Iris pigment epithelial cell (primary cell): ENCODE measurements at places on chromosomes 5 and 9.

- DNase-seq: peak; percentile 68
Measured at GRCh38 chr5:125411071-125411743, 664.8 kb upstream of the ZNF608 start.

- DNase-seq: no peak
Measured at GRCh38 chr9:91348191-91348807, 13.4 kb downstream of the AUH start.

DNA sequence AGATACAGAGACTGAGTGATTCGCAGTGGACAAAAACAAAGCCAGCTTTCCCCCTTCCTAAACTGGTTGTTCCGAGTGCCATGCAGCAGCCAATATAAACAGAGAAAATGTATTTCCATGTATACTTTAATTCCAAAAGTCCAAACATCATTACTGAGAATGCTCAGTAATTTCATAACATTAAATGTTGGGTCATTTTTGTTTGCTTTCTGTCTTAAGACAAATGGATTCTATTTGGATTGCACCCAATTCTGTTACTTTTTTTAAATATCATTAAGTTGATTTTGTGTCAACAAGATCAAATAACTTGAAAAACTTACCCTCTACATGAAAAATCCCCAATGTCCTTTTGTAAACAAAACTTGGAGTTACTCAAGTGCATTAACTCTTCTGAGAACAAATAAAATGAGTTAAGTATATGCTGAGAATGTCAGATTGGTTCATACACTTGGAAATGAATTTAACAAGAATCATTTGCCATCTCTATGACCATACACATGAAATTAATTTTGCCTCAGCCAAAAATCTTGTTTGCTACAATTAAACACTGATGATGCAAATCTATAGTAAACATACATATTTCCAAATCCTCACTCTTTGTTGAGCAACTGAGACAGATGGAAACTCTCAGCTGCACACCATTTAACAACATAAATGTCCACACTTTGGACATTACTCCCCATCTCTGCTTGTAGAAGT lies 19.4 kb downstream of the LURAP1L start:
- DNase-seq: no peak

DNA sequence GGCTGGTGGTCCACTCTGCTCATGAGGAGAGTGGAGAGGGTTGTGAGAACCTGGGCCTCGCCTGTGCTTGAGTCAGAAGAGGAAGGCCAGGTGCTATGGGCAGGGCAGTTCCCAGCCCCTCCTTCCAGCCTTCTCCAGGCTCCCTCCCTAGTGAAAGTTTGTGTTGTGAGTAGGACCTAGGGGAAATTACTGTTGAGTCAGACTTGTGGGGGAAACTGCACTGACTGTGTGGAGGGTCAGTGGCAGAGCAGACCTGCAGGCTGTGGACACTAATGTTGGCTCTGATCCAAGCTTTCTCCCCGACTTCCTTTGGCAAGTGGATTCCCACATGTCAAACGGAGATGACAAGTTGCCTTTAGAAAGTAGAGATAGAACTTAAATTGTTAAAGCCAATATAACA lies 102.6 kb downstream of the ARHGAP26 start:
- DNase-seq: peak; percentile 76

GRCh38 chr5:142873831-142874230 lies 103.7 kb downstream of the ARHGAP26 start:
- no peak for DNase-seq

- no peak for DNase-seq
Measured at GRCh38 chr9:26457151-26457550, 435.5 kb downstream of the CAAP1 start.

DNA sequence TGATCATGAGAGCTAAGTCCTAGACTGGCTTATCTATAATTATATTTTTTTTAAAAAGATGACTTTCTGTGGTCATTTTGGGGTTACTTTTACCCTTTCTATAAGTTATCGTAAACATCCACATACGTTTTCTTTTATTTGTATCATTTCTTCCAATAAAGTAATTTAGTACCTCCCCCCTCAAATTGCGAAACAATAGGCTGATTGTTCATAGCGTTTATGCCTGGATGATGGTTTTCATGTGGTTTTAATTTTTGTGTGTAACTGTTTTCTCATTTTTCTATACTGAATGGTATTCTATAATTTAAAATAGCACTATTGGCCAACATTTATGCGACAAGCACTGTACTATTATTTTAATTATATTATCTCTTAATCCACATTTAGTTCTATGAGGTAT lies 44.5 kb downstream of the SMC5 start:
- DNase-seq: peak; percentile 36

- DNase-seq: no peak
Measured at GRCh38 chr5:92421942-92422341, 1038.8 kb upstream of the ARRDC3 start.

DNA sequence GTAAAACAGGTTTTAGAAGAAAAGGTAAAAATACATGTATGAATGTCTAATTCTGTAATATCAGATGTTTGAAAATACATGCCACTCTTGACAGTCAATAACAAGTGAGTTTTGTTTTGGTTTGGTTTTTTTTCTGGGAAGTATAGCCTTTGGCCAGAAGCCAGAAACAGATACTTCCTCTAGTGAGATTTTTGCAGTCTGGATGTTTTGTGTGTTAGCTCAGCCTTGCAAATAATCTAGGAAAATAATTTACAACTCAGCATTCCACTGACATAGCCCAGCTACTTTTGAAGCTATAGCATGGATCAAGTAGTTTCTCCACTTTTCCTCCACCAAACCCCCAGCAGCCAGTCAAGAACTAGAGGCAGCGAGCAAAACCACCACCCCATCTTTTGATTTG lies 56.7 kb downstream of the SLC1A1 start:
- DNase-seq: peak; percentile 84

DNA sequence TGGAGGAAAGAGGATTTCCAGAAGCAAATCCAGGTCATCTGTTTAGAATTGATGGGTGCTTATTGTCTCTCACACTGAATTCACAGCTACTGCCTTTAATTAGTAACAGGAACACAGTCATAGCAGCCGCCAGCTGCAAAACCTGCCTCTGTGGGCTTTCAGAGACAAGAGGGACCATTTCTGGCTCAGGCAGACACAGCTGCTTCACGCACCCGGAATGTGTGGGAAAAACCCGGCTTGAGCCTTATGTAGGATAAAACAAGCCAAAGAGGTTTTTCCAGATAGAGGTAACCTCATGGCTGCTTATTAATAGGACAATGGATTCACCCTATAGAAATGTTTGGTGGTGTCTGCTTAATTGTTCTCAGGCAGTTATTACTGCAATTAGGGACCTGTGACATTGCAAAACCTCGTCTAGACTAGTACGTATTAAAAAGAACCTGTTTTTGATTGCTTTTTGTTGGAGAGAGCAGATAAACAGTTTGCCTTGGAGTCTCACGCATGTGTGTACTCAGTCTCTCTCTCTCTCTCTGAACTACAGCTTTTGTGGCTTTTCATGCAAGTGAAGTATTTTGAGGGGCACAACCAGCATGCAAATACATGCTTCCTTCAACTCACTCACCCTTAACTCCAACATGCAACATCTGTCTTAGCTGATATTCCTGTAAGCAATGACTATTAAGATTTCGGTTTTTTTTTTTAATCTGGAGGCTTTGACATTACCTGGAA lies 302.7 kb downstream of the PLK2 start:
- peak; percentile 48 for DNase-seq

GRCh38 chr5:87877023-87877422 lies 391.6 kb downstream of the TMEM161B start:
- no peak for DNase-seq

- no peak for DNase-seq
Measured at GRCh38 chr9:35229779-35230143, 68.0 kb downstream of the UNC13B start.

DNA sequence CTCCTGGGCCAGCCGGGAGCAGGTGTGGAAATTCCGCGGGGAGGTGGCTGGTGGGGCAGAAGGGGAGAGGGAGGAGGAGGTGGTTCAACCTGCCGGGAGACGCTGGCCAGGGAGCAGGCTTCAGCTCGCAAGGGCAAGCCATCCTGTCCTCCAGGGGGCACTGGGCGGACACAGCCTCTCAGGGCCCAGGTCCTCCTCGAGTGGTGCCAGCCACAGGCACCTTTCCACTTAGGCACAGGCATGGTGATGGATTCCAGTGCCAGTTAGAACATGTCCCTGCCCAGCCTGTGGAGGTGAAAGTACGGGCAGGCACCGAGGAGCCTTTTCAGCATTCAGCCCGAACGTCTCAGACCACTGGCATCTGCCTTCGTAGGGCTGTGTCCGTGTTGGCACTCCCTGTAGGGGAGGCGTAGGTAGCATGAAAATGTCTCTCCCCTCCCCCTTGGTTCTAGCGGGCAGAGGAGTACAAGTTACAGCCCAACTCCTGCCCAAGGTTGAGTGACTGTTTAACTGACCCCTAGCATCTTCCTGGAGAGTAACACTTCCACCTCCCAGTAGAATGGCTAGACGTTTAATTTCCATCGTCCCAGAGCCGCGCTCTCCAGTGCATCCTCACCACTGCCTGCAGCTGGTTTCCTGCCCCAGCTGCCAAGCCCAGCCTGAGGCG lies 48.9 kb downstream of the DAB2IP start:
- peak; percentile 45 for DNase-seq

- no peak for DNase-seq
Measured at GRCh38 chr9:34898846-34899245, 59.2 kb upstream of the PHF24 start.

DNA sequence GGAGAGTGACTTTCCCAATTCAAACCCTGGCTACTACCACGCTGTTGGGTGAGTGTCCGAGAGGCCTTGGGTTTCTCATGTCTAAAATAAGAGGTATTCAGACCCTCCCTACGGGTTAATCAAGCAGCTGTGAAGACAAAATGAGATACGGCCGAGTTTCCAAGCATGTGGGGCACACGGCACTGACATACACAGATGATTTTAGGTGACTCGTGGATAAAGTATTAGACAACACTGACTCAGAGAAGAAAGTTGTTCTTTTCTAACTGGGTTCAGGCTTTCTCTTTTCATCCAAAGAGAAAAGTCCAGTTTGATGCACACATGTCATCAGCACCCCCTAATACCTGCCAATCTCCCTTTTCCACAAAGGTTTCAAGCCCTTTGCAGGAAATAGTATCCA lies 15.6 kb downstream of the FOXI1 start:
- peak; percentile 14 for DNase-seq

- peak; percentile 32 for DNase-seq
Measured at GRCh38 chr9:98916660-98917059, 27.0 kb upstream of the COL15A1 start.

GRCh38 chr9:80492221-80492620 lies 920.5 kb downstream of the TLE4 start:
- DNase-seq: peak; percentile 73

GRCh38 chr5:113123618-113124017 lies 147.0 kb downstream of the DCP2 start:
- peak; percentile 17 for DNase-seq

- DNase-seq: no peak
Measured at GRCh38 chr5:670396-671270, 22.5 kb downstream of the TPPP start.

DNA sequence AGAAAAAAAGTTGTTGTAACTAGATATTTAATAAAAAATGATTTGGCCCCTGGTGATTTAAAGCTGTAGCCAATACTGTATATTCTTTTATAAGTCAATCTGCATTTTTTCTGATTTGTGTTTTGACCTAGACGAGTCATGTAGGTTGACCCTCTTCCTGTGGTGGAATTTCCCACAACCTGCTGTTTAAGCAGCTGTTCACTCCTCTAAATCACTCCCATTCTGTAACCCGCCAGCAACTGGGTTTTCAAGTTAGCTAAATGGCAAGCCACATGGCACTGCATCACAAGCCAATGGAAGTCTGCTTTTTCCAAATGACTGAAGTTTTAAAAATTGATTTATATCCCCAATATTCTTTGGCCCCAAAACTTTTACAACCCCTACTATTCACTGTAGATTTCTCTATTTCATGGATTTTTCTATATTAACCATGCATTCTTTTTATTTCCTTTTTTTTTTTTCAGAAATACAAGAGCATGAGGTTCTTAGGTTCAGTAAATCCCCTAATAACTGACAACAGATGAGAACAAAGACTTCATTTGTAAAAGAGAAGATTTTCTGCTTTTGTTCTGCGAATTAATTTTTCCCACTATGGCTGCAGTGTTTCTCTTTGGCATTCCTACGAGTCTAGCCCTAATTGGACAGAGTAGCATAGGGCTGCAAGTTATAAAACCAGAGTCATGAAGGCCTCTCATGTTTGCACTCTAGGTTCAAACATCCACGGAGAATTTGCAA lies 184.5 kb upstream of the TLE4 start:
- peak; percentile 23 for DNase-seq
